ENCODE measurements at places on chromosomes 12 and 14.

DNA sequence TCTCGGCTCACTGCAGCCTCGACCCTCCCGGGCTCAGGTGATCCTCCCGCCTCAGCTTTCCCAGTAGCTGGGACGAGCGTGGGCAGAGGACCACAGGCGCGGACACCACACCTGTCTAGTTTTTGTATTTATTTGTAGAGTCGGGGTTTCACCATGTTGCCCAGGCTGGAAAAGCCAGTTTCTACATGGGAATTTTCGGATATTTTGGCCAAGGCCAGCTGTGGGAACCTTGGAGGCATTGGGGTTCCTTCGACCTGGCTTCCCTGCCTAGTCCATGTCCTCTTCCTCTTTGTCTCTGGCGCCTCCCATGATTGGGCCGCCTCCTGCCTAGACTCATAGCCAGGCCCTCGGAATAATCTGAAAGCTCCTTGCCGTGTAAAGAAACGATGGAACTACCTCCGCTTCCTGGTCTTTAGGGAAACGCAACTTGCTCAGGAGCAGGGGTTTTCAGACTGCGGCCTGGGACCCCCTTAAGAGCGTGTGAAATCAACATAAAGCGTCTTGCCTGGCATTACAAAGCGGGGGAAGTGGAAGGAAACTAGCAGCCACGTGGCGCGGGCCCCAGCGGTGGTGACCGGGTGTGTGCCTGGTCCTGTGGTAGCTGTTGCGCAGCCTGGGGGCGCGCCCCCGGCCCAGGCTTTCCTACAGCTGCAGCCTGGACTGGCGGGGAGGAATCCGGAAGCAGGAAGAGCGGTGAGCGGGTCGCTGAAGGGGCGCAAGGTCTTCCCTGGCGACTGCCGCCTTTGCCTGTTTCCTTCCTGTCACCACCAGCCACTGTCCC, 1.4 kb upstream of the HSP90AA1 start:
- DNase-seq, result no peak

DNA sequence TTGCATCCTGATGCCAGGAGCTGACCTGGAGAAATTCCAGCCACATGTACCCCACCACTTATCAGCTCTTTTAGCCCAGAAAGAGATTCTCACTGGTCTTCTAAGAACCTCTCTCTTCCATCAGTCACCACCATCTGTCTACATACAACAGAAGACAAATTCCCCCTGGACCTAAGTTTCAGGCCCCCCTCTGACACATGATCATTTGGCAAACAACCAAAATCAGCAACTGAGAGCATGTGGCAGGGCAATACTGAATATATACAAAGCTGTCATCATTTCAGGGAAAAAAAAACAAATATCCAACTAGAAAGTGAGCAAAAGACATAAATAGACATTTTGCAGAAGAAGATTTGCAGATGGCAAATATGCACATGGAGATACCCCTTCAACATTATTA, 180.2 kb downstream of the FOXN3 start:
- no peak for DNase-seq

- DNase-seq, result no peak
Observed at GRCh38 chr12:89494411-89495231, 30.0 kb downstream of the GALNT4 start.

DNA sequence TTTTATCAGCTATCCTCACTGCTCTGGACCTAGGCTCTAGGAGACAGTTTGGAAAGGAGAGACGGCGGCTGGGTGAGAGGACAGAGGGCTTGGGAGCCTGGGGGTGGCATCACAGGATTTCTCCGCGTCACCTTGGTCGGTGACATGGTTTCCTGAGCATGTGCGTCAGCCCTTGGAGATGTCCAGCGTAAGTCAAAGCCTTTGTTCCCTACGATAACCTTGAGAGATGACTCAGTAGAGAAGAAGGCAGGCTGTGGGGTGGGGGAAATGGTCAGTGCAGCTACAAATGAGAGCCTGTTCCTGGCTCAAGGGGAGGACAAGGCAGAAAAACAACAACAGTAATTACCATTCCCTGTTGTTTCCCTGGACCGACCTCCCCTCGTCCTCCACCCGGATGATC, 90.2 kb upstream of the TBX3 start:
- DNase-seq, result no peak

GRCh38 chr12:117857632-117858612, 110.9 kb downstream of the KSR2 start:
- peak; percentile 35 for DNase-seq

GRCh38 chr12:130423991-130424857, 86.5 kb downstream of the PIWIL1 start:
- DNase-seq, result no peak

DNA sequence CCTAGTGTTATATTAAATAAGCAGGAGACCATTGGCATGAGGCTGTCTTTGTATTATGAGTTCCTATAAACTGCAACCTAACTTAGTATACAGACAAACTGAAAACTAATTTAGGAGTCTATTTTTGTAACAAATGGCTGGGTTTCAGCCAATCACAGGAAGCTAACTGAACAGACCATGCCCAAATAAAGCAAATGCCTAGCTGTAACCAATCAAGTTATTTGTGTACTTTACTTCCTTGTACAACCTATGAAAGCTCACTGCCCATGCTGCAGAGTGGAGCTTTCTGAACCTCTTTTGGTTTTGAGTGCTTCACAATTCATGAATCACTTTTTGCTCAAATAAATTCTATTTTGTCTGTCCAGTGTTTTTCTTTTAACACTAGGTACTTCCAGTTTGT, 41.6 kb downstream of the GUCY2C start:
- no peak for DNase-seq

- no peak for DNase-seq
Observed at GRCh38 chr12:52399756-52400155, 6.4 kb downstream of the KRT82 start.

- no peak for DNase-seq
Observed at GRCh38 chr14:35985474-35986218, 159.5 kb downstream of the BRMS1L start.

- DNase-seq, result no peak
Observed at GRCh38 chr12:98799146-98799810, 154.2 kb downstream of the APAF1 start.

DNA sequence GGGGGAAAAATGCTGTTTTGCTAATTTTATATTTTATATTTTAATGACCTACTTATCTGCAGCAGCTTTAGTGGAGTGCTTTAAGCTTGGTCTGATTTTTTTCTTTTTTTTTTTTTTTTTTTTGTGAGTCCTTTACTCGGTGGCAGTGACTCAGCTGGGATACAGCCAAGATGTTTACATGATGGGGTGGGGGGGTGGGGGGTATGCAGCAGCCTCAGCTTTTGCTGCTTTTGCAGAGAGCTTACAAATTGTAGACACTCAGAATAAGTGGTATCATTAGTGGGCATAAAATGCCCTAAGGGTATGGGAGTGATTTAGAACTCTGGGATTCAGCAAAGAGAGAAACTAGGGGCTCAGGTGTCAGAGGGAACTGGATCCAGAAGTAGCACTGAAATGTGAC, 38.2 kb upstream of the ARHGAP5 start:
- DNase-seq, result peak; percentile 44

DNA sequence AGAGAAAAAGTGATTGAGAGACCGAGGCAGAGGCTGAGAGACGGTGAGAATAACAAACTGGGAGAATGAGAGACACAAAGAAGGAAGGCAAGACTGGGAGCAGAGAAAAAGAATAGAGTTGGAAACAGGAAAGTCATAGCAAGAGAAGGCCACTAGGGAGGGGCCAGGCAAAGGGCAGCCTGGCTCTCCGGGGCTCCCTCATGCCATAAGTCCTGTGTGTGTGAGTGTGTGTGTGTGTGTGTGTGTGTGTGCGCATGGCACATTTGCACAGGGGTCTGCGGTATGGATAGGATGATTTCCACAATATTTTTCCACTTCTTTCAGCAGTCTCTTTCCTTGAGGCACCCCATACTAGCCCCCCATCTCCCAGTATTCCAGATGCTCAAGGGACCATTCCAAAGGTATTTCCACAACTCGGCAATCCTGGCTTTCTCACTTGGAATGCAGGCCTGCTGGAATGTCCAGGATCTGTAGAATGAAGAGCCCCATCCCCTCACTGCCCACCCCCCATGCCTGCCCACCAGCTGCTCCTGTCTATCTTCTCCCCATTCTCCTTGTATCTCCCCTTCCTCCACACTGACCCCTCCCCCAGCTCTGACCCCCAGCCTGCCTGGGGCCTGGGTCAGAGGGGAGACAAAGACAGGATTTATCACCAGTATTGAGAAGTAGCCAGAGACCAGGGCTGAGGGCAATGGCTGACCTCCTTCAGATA, 9.0 kb downstream of the GPR84 start:
- DNase-seq, result no peak

DNA sequence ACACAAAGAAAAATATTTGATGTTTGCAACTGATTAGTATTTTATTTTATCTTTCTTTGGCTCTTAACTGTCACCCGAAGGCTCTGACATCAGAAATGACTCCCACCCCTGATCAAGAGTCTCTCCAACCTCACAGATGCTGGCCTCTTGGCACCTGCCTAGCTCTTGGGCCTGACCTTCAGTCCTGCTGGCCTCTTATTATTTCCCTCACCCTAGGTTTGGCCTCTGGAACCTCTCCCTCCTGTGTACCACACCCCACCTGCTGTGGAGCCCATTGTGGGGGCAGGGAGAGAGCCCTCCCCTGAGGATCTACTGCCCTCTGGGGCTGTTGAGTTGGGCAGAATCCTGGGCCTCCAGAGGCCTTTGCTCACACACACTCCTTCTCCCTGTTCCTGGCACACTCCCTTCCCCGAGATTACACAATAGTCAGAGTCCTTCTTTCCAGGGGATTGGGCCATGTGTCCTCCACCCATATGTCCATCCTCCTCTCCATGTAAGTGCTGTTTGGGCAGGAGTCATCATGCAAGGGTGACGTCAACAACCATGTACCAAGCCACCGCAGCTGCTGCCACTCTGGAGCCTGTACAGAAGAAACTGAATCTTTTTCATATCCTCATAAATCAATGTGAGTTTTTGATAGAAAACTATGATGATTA, 124.3 kb downstream of the RASSF9 start:
- DNase-seq, result no peak

DNA sequence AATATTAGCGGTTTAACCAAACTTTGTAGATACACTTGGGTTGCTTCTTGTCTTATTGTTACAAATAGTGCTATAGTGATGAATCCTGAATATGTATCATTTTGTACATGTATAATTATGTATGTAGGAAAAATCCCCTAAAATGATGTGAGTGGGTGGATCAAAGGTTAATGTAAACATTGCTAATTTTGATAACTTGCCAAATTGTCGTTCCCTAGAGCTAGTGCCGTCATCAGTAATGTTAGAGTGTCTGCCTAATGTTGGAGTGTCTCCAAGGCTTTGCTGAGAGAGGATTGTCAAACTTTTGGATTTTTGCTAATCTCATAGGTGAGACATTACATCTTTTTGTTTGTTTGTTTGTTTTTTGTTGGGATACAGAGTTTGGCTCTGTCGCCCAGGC, 44.4 kb downstream of the AEBP2 start:
- peak; percentile 20 for DNase-seq

- DNase-seq, result peak; percentile 49
Observed at GRCh38 chr14:54893151-54893760, 9.4 kb downstream of the GCH1 start.

- DNase-seq, result no peak
Observed at GRCh38 chr12:3081091-3081490, 3.9 kb downstream of the TSPAN9 start.
